ENCODE measurements at places on chromosomes 2 and 18. TPM values are rescaled to one million over a fixed set of nuclear protein-coding genes. Genes with fewer than 3 reads are reported as not detected.

GRCh38 chr2:60513996-60514395 lies 39.5 kb downstream of the BCL11A start:
- DNase-seq: no peak

- no peak for DNase-seq
These were observed 82.2 kb upstream of the DOCK10 start for GRCh38 chr2:225124311-225125017.

The CPS1 gene
- total RNA-seq: 1.8 TPM

The GAL3ST2 gene
- 2.8 TPM for total RNA-seq

The NEU4 gene
- 0.86 TPM for total RNA-seq

All from natural killer cell treated with Interleukin-12 subunit alpha and Interleukin-12 subunit beta and Interleukin-15 and Interleukin-18, amount 100 ng/mL, for 72 hours (primary cell).